ENCODE measurements at places on chromosomes 16 and 17.

DNA sequence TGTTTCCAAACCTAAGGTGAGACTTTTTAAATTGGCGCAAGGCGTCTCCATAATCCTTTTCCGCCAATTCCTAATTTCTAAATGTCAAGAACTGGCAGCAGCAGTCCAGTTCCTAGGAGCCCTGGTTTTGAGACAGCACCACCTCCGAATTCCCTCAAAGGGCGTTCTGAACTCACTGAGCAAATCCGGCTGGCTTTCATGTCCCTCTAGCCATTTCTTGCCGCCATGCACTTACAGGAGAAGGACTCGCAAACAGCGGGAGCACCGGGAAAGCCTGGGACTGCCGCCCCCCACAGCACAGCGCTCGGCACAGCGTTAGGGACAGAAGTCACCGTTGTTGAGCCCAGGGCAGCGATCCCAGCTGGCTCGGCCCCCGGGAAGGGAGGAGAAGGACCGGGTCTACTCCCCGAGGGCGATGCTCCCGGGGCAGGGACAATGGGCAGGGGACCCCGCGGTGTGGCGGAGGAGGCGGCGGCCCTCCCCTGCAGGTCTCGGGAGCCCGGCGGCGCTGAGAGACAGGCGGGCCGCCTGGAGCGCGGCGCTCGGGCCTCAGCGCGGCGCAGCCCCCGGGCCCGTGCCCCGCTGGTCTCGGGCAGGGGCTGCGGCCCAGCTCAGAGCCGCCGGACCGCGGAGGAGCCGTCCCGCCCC, 545 bp downstream of the ARHGAP17 start:
- peak; percentile 32 for DNase-seq

GRCh38 chr16:82092711-82093110, 57.7 kb downstream of the HSD17B2 start:
- DNase-seq: no peak

- peak; percentile 51 for DNase-seq
Measured at GRCh38 chr16:16007743-16008111, 58.3 kb downstream of the ABCC1 start.

DNA sequence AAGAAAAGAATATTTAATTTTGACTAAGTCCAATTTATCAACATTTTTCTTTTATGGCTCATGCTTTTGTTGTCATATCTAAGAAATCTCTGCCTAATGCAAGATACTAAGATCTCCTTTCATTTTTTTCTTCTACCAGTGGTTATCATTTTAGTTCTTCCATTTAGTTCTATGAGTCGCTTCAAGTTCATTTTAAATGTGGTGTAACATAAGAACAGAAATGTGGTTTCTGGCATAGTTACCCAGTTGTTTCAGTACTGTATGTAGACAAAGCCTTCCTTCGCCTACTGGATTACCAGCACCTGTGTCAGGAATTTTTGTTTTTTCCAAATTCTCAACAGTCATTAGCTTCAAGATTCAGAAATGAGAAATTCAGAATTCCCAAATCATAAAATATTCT, 175.7 kb downstream of the PARN start:
- DNase-seq: no peak

GRCh38 chr16:57632568-57632967, 4.1 kb downstream of the ADGRG1 start:
- no peak for DNase-seq

DNA sequence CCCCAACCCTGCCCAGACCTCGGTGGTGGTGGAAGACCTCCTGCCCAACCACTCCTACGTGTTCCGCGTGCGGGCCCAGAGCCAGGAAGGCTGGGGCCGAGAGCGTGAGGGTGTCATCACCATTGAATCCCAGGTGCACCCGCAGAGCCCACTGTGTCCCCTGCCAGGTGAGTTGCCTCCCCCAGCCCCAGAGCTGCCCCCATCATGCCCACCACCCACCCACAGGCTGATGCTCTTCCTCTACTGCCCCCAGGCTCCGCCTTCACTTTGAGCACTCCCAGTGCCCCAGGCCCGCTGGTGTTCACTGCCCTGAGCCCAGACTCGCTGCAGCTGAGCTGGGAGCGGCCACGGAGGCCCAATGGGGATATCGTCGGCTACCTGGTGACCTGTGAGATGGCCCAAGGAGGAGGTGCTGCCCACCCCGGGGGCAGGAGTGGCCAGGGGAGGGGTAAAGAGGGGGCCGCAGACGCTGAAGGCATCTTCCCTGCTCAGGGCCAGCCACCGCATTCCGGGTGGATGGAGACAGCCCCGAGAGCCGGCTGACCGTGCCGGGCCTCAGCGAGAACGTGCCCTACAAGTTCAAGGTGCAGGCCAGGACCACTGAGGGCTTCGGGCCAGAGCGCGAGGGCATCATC, 8.4 kb downstream of the GALK1 start:
- DNase-seq: no peak

DNA sequence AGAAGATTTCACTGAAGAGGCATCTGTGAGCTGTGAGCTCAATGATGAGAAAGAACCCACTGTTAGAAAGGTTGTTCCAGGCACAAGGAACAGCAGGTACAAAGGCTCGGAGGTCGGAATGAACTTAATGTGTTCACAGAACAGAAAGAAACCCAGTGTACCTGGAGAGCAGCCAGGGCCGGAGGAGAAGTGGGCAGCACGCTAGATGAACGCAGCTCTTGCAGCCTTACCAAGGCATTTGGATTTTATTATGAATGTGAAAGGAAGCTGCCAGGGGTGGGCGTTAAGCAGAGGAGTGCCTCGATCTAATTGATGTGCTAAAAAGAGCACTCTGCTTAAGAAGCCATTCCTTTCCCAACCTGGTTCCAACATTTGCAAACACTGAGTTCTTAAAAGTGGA, 19.0 kb downstream of the EEF2K start:
- no peak for DNase-seq

- DNase-seq: no peak
Measured at GRCh38 chr17:31475378-31476162, 84.1 kb downstream of the RAB11FIP4 start.

- no peak for DNase-seq
Measured at GRCh38 chr17:5120036-5120435, 4.2 kb downstream of the USP6 start.

GRCh38 chr16:69397821-69398521, 12.2 kb upstream of the TERF2 start:
- DNase-seq: no peak

- DNase-seq: no peak
Measured at GRCh38 chr16:73026754-73027684, 20.9 kb downstream of the ZFHX3 start.

DNA sequence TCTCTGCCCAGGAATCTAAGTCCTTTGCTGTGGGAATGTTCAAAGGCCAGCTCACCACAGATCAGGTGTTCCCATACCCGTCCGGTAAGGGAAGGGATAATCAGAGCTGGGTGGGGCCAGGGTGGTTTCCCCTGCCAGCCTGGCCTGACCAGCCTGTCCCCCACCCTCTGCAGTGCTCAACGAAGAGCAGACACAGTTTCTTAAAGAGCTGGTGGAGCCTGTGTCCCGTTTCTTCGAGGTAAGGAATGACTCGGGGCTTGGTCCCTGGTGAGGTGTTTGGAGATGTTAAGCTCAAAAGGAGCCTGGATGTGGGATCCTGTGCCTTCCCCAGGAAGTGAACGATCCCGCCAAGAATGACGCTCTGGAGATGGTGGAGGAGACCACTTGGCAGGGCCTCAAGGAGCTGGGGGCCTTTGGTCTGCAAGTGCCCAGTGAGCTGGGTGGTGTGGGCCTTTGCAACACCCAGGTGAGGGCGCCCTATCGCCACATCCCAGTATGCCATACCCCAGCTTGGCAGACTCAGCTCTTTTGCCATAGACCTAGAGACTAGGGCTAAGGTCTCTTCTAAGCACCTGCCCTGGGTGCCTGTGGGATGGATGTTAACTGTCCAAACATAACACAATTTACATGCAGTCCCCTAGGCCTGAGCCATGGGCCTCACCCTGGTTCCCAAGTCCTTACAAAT, 997 bp downstream of the ACADVL start:
- DNase-seq: peak; percentile 72

- peak; percentile 14 for DNase-seq
Measured at GRCh38 chr16:4261557-4262172, 11.2 kb downstream of the TFAP4 start.

DNA sequence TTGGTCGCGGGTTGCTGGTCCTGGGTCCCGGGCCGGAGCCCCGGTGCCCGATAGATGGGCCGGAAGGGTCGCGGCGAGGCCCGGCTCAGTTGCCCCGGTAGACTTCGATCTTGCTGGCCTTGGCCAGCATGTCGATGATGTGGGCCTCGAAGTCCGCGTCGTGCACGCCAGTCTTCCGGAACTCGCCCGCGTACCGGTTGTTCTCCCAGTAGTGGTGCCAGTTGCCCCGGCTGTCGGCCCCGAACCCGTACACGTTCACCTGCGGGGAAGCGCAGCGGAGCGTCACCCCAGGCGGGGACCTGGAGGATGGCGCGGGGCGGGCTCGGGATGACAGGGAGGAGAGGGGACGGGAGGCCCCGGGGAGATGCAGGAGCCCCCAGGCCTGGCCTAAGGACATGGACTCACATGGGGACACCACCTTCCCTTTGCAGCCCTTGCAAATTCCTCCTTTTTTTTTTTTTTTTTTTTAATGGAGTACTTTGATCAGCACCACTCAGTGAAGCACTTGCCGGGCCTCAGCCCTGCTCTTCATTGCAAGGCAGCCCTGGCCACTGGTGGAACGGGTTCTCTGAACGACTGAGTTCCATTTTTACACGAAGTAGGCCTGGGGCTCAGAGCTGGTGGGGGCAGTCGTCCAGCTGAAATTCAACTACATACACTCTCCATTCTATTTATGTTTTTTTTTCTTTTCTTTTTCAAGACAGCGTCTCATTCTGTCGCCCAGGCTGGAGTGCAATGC, 35.1 kb downstream of the DDX19A start:
- DNase-seq: no peak

GRCh38 chr16:86777381-86777946, 199.1 kb downstream of the FOXL1 start:
- no peak for DNase-seq

GRCh38 chr17:72359811-72360210, 239.0 kb downstream of the SOX9 start:
- DNase-seq: no peak

- DNase-seq: no peak
Measured at GRCh38 chr16:83002351-83003334, 375.9 kb downstream of the CDH13 start.

DNA sequence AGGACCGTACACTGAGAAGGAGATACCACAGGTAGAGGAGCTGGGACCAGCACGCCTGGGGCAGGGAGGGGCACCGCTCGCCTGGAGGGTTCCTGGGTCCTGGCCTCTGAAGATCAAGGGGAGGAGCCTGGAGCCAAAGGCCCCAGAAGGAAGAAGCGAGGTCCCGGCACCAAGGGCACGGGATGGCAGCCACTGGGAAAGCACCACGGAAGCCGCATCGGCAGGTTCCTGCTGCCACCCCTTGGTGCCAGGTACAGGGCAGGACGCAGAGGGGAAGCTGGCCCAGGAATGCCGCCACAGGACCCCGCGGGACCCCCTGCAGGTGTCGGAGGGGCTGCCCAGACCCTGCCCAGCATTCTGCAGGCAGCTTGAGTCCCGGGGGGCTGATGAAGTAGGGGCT, 42.5 kb upstream of the CBFA2T3 start:
- no peak for DNase-seq
